HFF-Myc (cell line): ENCODE measurements at places on chromosomes 11 and 22.
A peak's percentile ranks its signal among the peaks of the same experiment; 100 is the strongest.

GRCh38 chr22:45584621-45585436, 82.1 kb downstream of the FBLN1 start:
- DNase-seq: no peak

DNA sequence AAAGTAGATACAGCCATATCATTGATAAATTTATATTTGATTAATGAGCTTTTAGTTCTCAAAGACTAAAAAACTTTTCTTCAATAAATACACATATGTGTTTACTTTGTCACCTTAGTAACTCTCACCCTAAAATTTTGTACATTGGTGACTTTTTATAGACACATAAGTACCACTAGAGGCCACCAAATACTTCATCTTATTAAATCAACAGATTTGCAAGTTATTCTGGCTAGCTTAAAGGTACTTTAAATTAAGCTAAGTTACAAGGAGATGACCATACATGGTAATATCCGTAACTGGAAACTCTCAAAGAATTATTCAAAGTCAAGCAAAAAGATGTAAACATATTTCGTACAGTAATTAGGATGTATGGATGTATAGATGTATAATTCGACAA, 112.2 kb downstream of the SBF2 start:
- DNase-seq: peak; percentile 21

- no peak for DNase-seq
Measured at GRCh38 chr11:134267966-134268365, 8.2 kb upstream of the GLB1L3 start.

DNA sequence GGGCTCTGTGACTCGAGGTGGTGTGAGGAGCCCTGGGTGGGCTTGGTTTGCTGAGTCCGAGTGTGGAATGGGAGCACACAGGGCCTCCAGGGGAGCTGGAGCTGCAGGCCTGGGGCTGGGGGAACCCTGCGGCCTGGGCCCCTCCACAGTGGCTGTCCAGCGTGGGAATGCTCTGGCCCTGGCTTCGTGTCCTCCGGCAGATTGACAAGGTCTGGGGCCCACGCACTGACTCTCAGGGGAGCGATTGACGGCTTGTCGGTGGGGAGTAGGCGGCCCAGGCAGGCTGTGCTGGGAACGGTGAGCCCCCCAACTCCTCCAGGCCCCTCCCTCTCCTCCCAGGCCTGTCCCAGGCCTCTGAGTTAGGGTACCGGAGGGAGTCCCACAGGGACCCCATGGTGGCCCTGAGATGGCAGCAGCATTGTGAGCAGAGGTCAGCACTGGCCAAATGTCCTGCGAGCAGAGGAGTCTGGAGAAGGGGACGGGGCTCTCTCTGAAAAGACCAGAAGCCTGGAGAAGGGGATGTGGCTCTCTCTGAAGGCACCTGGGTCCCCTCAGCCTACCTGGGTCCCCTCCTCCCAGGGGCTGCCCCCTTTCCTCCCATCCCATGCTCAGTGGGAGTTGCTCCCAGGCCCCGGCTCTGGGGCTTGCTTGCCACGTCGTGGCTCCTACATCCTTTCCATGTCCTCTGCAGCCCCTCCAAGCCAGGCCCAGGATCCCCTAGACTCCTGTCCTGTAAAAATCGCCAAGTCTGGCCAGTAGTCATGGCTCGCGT, 23.8 kb upstream of the MYEOV start:
- DNase-seq: no peak

- DNase-seq: no peak
Measured at GRCh38 chr11:15927864-15928217, 428.5 kb downstream of the SOX6 start.

GRCh38 chr11:114031967-114032320, 27.6 kb upstream of the ZBTB16 start:
- DNase-seq: no peak

DNA sequence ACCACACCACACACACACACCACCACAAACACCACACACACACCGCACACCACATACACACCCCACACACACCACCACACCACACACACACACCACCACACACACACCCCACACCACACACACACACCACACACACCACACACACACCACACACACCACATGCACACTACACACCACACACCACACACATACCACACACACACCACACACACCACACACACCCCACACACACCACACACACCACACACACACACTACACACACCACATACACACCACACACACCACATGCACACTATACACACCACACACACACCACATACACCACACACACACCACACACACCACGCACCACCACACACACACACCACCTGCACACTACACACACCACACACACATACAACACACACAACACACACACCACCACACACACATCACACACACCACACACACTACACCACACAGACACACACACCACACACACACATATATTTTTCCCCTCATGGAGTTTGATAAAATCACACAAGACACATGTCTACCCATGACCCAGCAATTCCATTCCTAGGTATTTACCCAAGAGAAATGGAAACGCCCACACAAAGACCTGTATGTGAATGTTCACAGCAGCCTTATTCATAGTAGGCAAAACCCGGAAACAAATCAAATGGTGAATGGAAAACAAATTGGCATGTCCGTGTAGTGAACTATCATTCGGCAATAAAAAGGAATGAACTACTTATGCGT, 14.3 kb downstream of the CD5 start:
- DNase-seq: no peak
